ENCODE measurements at places on chromosomes 2 and 18. TPM values are rescaled to one million over a fixed set of nuclear protein-coding genes. Genes with fewer than 3 reads are reported as not detected.

DNA sequence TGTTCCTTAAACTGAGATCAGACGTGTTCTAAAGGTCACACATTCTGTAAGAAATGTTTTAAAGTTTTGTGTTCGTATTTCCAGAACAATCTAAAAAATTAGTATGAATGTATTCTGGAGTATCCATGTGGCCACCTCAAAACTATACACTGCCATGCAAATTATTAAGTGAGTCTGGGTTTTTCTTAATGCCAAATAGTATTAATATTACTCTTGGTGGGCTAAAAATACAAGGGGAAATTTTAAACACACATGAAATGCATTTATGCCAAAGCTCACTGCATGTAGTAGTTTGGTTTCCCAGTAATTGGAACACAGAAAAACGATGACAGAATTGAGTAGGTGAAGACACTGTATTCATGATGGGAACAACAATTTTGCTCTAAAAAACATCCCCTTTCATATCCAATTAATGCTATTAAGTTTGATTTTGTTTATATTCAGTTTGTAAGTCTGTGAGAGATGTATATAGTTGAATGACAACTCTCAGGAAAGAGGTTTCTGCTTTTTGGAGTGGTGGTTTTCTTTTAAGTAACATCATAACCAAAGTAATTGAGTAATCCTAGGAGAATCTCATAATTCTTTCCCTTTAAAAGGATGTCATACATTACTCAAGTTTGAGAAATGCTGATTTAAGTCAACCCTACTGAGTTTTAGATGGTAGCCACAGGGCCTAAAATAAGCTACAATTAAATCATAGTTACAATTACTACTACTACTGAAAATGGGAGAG lies 75.7 kb upstream of the CDCA7 start:
- DNase-seq: no peak

DNA sequence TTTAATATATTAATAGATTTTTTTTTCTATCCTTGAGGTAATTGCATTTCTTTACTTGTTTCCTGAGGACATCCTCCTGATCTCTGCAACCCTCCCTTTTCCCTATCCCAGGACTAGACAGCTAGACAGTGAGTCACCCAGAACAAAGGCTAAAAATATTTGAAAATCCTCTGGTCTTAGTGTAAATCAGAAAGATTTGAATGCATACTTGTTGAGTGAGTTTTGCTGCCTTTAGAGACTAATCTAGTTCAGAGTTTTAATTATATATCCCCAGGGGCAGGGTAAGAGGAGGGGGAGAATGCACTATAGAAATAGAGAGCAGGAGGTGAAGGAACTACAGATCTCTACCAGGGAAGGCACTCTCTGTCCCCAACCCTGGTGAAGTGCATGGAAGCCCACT lies 202.3 kb upstream of the TCF4 start:
- no peak for DNase-seq

- no peak for DNase-seq
Measured at GRCh38 chr2:106708209-106708608, 177.8 kb downstream of the ST6GAL2 start.

GRCh38 chr2:10188211-10188610 lies 65.7 kb downstream of the RRM2 start:
- no peak for DNase-seq

DNA sequence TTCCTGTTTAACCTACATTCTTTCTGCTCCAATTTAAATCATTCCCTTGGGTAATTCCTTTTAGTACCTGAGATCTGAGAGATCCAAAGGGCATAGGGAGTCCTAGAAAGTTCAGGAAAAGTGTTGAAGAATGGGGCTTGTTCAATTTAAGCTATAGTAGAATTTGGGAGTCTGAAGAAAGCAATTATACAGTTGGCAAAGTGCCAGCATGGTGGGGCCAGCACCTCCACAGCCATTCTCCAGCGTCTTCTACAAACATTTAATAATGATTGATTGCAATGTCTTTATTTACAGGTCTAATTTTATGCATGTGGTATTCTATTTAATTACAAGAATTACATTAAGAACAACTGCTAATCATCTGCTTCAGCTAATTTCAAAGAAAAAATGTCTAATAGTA lies 957.7 kb upstream of the GYPC start:
- DNase-seq: no peak

GRCh38 chr2:237732790-237733381 lies 65.7 kb upstream of the RBM44 start:
- DNase-seq: peak; percentile 52

DNA sequence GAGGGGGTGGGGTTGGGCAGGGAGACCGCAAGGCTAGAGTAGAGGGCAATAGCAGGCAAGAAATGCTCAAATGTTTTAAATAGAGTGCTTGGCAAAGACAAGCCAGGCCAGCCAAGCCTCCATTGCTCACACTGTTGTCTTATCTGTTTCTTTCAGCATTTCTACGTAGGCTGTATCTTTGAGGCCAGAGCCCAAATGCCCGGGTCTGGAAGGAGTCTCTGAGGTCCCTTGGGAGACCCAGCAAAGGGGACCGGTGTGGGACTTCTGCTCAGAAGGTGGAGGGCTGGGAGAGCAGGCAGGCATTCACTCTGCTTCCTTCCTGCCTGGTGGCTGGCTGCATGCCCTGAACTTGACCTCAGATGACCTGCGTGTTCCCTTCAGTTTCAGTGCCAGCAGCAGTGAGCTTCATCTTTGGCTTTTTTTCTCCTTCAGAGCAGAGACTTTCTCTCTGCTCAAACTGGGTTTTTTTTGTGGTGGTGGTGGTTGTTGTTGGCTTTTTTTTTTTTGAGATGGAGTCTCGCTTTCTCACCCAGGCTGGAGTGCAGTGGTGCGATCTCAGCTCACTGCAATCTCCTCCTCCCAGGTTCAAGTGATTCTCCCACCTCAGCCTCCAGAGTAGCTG lies 13.7 kb upstream of the TET3 start:
- no peak for DNase-seq

DNA sequence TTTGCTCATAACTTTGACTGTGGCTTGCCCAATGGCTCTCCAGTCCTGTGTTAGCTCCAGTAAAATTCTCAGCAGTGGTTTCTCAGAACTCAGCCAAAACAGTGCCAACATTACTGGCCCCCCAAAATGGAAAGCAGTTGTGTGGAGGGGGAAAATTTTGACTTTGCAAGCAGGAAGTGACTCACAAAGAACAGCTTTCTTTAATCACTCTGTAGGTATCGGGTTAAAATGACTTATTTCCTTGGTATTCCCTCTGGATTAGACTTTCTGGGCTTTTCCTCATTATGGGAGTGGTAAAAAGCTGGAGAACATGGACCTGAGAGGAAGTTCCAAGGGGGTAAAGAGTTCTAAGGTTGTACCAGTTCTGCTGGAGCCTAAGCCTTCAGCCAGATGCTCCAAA lies 175.7 kb upstream of the RND3 start:
- DNase-seq: no peak

DNA sequence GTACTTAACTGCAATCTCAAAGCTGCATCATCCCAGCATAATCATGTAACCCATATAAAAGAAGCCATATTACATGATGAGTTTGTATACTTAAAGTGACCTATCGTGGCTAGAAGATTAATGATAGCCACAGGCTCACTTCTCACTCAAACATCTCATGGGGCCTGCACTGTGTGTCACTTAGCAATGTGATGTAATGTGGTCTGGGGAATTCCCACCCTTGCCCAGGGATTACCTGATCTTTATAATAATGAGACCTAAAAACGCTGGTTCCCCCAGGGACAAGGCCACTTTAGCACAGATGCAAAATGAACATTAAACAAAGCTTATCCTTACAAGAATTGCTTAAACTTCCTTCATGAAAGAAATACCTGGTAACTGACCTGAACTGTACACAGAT lies 427.1 kb upstream of the CNTNAP5 start:
- DNase-seq: no peak

GRCh38 chr2:158745866-158746382 lies 49.2 kb upstream of the DAPL1 start:
- no peak for DNase-seq

DNA sequence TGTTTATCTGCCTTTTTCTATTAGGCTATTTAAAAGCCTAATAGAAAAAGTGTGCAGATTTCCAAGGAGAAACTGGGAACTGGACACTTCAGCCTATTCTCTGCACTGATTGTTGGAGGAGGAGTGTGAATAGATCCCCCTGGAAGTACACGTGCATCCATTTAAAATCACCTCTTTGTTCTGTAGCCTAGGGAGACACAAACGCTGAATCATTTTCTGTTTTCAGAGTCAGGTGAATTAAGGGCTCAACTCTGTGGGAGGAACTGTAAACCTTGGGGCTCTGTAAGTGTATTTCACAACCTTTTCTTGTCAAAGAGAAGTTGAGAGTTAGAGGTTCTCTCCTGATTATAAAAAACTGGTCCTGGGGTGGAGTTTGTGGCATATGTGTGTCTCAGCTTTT lies 159.7 kb downstream of the SPAG16 start:
- no peak for DNase-seq

DNA sequence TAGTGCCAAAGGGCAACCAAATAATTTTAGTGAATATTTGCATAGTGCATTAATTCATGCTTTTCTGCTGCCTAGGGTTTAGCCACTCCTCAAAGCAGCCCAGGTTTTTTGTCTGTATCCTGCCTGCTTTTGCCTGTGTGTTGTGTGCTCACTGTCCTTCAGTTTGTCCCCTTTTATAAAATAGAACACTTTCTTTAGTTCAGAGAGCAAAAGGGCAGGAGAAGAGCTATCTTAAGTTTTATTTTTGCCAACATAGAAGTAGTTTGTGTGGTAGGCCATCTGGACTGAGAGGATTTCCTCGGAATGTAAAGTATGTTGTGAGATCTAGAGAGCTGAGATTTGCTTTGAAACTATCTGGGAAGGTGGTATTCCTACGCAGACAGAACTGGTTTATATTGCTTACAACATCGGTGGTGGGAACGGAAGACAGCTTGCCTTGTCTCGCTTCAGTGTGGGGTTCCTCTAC lies 64.9 kb downstream of the EML4 start:
- DNase-seq: no peak

DNA sequence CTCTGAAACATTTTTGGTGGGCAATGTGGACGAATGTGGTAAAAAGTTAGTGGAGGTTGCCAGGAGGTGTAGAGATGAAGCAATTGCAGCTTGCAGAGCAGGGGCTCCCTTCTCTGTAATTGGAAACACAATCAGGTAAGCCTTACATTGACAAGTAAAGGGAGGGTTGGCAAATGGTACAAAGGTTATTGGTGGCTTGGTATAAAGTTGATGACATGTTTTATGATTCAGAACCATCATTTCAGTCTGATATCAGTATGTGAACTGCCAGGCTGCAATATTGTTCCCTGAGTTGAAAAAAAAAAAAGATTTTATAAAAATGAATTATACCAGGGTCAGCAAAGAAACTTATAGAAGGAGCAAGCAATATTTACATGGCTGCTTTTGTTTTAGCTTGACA lies 14.4 kb upstream of the DLX1 start:
- no peak for DNase-seq

DNA sequence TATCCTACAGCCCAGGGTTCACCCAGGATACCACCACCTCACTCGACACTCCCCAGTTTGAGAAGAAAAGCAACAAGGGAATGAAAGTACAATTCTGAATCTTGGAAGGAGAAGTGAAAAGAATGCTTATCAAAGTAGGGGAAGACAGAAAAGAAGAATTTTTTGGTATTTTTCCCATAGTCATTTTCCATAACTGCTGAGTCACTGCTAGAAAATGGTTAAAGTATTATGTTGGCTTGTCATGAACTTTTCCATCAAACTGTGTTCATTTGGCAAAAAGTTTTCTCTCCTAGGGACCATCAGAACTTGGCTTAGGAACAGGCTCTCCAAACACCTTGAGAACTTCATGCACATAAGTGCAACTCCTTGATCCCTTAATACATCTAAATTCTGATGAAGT lies 192.0 kb downstream of the BCL11A start:
- DNase-seq: no peak

GRCh38 chr18:77131100-77131651 lies 1.4 kb downstream of the MBP start:
- peak; percentile 68 for DNase-seq

DNA sequence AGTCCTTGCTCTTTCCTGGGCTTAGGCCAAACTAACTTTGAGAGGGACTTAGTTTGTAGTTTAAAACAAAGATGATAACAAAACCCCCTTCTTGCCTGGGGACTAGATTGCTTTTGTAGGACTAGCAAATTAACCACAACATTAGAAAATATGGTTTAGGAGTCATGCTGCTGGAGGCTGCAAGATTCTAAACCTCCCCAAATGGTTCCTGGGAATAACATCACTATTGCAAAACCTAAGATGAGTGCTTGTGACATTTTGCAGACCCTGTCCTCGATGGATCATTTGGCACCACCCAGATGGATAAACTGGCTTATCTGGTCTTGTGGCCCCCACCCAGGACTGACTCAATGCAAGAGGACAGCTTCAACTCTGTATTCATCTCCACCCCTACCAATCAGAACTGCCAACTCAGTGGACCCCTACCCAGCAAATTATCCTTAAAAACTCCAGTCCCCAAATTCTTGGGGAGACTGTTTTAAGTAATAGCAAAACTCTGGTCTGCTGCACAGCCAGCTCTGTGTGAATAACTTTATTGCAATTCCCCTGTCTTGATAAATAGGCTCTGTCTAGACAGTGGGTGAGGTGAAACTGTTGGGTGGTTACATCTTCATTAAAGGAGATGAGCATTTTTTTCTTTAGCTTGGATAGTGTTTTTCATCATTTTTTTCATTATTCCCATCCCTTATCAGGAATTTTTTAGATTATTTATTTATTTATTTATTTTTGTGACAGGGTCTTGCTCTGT lies 58.9 kb downstream of the SPTBN1 start:
- no peak for DNase-seq

GRCh38 chr18:51290860-51291259 lies 93.4 kb upstream of the MEX3C start:
- DNase-seq: no peak

DNA sequence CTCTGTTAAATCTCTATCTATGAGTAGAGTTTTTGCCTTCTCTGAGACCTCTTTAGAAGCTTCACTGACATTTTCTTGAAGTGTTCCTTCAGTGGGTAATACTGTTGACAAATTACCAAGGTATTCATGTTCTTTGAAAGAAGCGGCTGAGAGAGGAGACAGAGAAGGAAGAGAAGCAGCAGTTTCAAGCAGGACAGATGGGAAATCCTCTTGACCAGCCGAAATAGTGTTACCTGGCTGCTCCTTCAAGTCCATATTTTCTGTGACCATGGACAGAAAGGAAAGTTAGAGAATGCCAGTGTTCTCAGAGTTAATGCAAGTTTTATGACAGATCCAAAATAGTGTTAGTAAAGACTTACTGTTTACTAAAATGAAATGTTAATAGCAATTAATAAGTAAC lies 23.0 kb downstream of the RTN4 start:
- DNase-seq: no peak

HOXD12 gene
- not detected for total RNA-seq

NT5C1B gene
- total RNA-seq: not detected

ACTG2 gene
- total RNA-seq: 918 TPM

MEMO1 gene
- total RNA-seq: 58.0 TPM

DYNAP gene
- total RNA-seq: not detected

COL4A4 gene
- 12.1 TPM for total RNA-seq

RAB1A gene
- total RNA-seq: 148 TPM

ALPG gene
- not detected for total RNA-seq

CPS1 gene
- 3.9 TPM for total RNA-seq

LYPD1 gene
- 0.36 TPM for total RNA-seq

DSC2 gene
- total RNA-seq: 5.1 TPM

C2orf49 gene
- 17.1 TPM for total RNA-seq

FAM110C gene
- 21.8 TPM for total RNA-seq

Measured in ureter (tissue), 1 donor.